ENCODE measurements at places on chromosomes 1 and 21.

- DNase-seq, result no peak
These were observed 126.9 kb downstream of the SETD4 start for GRCh38 chr21:35933466-35933865.

GRCh38 chr1:115402753-115403184 is 64.7 kb upstream of the NGF start:
- DNase-seq, result no peak

- DNase-seq, result no peak
These were observed 12.9 kb upstream of the RNU1-4 start for GRCh38 chr1:16727190-16728111.

DNA sequence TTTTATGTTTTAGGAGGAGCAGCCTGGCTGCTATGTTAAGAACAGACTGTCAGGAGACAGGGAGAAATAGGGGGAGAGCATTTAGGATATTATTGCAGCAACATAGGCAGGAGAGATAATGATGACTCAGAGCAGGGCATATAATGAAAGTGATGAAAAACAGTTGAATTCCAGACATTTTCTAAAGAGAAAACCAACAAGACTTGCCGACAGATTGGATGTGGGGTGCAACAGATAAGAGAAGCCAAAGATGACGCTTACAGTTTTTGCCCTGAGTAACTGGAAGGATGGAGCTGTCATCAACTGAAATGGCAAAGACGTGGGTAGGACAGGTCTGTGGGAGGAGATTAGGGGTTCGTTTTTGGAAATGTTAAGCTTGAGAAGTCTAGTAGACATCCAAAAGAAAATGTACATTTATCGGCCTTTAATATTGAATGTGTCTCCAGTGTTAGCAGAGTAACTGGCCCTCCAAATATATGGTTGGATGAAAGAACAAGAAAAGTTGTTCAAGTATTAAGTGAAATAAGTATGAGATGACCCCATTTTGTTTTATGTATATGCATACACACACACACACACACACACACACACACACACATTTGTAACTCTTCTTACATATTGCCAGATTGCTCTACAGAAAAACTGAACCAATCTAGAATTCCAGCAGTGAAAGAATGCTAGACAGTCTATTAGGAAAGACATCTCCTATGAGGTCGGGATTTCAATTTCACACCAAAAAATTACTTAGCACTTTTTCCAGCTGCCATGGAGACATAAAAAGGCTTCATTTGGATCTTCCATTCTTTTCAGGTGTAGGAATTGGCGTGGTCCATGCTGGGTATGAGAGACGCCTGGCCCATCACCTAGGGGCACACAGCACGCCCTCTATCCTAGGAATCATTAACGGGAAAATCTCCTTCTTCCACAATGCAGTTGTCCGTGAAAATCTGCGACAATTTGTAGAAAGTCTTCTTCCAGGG is 17.2 kb downstream of the DNAJC16 start:
- DNase-seq, result no peak

GRCh38 chr1:198147216-198147615 is 9.6 kb upstream of the NEK7 start:
- no peak for DNase-seq

- no peak for DNase-seq
These were observed 841 bp downstream of the CENPF start for GRCh38 chr1:214603819-214604252.

DNA sequence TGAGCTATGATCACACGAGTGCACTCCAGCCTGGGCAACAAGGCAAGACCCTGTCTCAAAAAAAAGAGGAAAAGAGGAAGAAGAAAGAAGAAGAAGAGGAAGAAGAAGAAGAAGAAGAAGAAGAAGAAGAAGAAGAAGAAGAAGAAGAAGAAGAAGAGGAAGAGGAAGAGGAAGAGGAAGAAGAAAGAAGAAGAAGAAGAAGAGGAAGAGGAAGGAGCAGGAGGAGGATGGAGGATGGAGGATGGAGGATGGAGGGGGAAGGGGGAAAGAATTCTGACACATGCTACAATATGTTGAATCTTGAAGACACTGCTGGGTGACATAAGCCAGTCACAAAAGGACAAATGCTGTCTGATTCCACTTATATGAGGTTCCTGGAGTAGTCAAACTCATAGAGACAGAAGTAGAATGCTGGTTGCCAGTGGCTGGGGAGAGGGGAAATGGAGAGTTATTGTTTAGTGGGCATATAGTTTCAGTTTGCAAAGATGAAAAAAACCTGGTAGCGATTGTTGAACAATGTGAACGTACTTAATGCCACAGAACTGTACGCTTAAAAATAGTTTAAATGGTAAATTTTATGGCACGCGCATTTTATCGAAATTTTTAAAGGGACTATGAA is 47.3 kb upstream of the COA6 start:
- DNase-seq, result no peak

- DNase-seq, result no peak
These were observed 9.5 kb upstream of the SLC19A2 start for GRCh38 chr1:169495046-169495775.

- DNase-seq, result no peak
These were observed 69.5 kb downstream of the PLD5 start for GRCh38 chr1:242455052-242455361.

DNA sequence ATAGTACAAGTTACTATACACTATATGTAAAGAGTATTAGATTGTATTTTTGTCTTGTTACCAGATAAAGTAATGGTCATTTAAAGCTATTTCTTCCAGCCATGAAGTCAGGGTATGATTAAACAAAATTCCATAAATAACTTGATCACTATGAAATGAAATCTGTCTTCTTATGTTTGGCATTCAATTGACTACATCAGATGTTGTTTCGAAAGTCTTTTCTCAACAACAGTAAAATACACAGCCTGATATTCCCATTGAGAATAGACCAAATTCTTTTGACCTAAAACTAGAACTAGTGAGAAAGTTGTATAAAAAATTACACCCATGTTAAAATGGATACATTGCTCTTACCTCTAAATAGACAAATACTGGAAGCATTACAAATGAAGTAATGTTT is 134.6 kb upstream of the ADAMTS5 start:
- no peak for DNase-seq

DNA sequence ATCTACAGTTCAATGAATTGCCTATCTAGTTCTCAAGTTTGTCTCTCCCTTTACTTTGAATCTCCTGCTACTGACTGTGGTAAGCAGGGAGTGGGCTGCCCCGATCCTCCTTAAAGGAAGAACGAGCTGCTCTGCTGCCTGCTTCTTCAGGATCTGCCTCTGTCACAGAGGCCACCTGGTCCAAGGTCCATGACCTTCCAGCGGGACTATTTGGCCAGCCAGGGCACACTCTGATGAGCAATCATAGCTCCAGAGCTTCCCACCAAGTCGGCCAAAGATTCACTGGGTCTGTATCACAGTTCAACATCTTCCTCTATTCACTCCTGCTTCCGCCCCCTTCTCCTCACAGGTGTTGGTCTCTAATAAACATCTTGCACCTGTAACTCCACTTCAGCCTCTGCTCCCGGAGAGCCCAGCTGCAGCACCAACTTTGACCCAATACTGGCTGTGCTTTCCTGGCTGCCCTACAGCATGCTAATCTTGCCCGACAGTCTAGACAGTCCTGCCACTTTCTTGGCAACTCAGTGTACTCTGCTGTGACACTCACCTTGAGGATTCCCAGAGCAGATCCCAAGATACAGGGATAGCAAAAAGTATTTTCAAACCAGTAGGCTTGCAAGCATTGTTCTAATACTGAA is 16.9 kb upstream of the MAP10 start:
- DNase-seq, result no peak

DNA sequence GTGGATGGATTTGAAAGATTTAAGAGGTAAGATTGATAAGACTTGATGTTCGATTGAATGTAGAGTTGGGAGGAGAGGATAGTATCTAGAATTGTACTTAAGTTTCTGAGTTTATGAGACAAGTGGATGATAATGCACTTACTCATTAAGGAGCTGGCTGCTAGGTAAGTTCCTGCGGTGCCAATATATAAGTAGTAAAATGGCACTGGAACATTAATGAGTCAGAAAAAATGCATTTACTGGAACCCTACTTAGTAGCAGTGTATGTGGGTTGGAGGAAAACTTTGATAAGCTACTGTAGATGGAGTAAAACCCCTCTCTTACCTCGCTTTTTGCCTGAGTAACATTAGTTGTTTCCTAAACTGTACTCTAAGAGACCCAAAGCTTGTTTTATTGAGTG is 68.2 kb downstream of the ZFYVE9 start:
- DNase-seq, result no peak

DNA sequence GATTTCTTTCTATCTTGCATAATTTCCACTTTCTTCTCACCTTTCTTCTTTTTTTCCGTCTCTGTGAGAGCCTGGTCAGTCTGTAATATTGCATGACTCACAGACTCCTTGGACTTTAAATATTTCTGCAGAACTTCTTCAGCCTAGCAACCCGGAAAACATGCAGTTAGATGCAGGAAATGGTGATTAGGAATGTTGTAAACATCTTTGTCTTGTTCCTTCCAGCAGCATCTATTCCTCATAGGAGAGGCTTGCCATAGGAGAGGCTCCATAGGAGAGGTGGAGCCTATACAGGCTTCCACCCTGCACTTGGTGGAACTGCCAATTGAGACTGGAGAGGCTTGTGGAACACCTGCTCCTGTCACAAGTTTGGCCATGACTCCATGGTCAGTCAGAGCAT is 10.0 kb downstream of the GBP5 start:
- DNase-seq, result no peak

- no peak for DNase-seq
These were observed 31.9 kb downstream of the SPTA1 start for GRCh38 chr1:158654571-158654970.

GRCh38 chr21:45959182-45959581 is 22.4 kb upstream of the COL6A1 start:
- DNase-seq, result no peak

DNA sequence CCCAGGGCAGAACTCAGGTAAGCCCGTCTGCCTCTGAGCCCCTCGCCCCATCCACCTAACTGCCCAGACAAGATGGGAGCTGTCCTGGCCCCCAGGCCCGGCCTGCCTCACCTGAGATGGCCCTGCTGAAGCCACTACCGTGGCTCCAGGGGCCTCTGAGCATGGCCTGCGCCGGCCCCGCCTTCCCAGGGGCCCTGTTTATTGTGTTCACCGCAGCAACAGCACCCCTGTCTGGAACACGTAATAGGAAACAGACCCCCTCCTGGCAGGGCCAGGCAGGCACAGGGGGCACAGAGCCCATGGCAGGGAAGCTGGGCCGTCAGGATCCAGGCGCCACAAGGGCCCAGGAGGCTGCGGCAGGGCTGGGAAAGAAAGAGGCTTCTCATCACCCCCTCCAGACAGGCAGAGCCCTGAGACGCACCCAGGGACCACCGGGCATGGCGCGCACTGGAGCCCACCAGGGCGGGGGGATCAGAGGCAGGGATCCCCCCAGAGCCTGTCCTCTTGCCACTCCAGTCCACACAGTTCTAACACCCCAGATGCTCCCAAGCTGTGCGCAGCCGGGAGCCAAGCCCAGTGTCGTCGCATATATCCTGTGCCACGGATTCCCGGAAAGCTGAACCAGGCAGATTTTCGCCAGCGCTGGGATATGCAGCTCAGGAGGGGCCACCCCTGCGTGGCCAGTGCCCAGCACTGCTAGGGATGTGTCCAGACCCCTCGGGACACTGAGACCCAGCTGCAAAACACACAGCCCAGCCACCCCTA is 62.6 kb downstream of the ARHGEF16 start:
- DNase-seq, result no peak

GRCh38 chr1:16010837-16011236 is 6.8 kb downstream of the SRARP start:
- DNase-seq, result no peak

DNA sequence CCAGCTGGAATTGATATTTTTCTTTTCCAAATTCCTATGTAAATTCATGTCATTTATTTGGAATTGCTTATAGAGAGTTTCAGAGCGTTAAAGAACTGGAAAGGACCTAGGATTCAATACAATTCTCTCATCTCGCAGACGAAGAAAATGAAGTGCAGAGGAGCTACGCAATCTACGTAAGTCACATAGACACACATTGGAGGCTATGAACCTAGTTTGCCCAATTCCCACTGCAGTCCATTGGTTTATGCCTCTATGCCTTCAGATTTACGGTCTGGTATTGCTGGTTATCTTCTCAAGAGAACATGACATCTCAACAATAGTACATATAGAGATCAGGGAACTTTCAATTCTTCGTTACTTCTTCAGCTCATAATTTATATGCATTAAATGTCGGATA is 971 bp upstream of the RNF2 start:
- no peak for DNase-seq

- no peak for DNase-seq
These were observed 683.2 kb upstream of the TPTE start for GRCh38 chr21:9837946-9838737.

GRCh38 chr1:100320311-100321099 is 31.8 kb upstream of the CDC14A start:
- DNase-seq, result no peak

DNA sequence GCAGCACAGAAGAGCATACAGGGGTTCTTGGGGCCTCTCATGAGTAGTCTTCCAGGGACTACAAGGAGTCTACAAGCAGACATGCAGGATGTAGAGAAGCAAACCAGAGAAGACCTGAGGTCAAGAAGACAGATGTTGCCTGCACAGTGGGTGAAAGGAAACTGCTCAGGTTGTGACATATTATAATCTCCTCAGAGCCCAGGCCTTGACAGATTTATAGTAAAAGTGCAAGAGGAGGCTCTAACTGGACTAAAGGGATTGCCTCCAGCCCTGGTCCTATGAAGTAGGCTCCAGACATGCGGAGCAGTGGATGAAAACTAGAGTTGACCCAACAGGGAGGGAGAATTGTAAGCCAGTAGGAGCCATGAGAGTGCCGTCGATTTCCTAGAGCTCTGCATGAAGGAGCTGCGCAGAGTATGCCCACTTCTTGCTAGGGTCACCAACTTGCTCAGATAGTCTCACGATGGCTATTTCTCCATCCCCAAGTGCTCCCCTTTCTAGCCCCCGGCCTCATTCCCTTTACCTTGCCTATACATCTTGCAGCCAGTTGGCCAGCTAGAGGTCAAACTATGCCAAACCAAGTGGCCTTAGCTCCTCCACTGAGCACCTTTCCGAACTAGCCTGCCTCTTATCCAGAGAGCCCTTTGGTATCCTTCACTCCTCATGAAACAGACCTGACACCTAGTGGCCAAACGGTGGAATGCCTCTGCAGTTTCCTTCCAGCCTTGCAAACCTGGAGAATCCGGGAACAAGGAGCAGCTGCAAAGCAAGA is 36.2 kb upstream of the IPO9 start:
- DNase-seq, result peak; percentile 16

- DNase-seq, result no peak
These were observed 24.4 kb downstream of the LGR6 start for GRCh38 chr1:202217951-202218350.

GRCh38 chr1:87052961-87053360 is 138.5 kb downstream of the HS2ST1 start:
- no peak for DNase-seq

GRCh38 chr21:17779496-17779895 is 39.7 kb downstream of the C21orf91 start:
- no peak for DNase-seq

GRCh38 chr1:6034750-6035096 is 11.0 kb upstream of the KCNAB2 start:
- DNase-seq, result no peak

GRCh38 chr1:193476748-193477147 is 290.3 kb upstream of the B3GALT2 start:
- no peak for DNase-seq
